HCT116 (cell line): ENCODE measurements at places on chromosomes 2 and 18. TPM values are rescaled to one million over a fixed set of nuclear protein-coding genes. Genes with fewer than 3 reads are reported as not detected.

- DNase-seq: peak; percentile 62
Measured at GRCh38 chr2:150878356-150878755, 383.3 kb downstream of the RBM43 start.

GRCh38 chr2:23532391-23533337 is 147.7 kb downstream of the KLHL29 start:
- DNase-seq: no peak

DNA sequence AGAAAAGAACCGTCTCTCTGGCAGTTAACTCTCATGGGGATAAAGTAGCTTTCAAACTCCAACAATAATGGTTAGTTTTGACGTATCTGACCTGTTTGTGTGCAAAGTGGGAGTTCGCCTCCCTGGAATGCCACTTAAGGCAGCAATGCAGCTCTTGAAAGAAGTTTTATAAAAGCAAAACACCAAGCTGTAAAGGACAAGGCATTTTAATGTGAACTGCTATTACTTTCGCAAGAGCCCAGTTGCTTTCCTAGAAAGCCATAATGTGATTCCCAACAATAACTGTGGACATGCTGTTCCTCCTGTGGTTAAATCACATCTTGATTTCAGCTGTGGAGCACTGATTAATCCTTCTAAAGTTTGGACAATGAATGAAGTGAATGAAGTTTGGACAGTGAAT is 303.7 kb downstream of the PTPRM start:
- DNase-seq: no peak

DNA sequence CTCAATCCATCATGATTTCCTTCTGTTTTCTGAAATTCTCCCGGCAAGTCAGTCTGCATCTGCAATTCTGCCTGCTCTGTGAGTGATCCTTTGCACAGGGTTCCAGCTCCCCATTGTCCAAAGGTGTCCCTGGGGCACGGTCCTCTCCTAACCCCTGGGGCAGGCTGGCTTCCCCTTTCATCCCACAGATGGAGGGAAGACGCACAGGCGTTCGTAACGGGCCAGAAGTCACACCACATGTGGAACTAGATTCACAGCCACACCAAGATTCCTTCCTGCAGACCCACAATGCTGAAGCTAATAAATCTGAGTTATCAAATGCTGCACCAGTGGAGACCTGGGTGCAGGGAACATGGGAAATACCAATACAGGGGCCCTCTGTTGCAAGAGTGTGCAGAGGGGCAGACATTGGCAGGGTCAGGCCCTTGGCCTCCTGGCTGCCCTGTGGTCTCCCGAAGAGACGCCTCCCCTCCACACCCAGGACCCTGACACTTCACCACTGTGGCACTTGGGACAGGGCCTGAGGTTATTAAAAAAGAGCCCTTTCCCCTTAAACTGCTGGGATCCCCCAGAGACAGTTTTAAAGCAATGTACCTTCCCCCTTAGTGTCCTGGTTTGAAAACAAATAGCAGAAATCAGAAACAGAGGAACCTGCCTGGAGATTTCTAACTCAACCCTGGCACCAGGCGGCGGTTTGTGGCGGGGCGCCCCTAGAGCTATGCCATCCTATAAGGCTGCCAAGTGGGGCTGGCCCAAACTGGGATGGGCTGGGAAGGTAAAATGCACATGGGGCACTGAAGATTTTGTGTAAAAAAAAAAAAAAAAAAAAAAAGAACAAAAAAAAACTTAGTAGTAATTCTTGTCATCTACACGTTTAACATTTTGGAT is 15.4 kb downstream of the ZNF516 start:
- no peak for DNase-seq

DNA sequence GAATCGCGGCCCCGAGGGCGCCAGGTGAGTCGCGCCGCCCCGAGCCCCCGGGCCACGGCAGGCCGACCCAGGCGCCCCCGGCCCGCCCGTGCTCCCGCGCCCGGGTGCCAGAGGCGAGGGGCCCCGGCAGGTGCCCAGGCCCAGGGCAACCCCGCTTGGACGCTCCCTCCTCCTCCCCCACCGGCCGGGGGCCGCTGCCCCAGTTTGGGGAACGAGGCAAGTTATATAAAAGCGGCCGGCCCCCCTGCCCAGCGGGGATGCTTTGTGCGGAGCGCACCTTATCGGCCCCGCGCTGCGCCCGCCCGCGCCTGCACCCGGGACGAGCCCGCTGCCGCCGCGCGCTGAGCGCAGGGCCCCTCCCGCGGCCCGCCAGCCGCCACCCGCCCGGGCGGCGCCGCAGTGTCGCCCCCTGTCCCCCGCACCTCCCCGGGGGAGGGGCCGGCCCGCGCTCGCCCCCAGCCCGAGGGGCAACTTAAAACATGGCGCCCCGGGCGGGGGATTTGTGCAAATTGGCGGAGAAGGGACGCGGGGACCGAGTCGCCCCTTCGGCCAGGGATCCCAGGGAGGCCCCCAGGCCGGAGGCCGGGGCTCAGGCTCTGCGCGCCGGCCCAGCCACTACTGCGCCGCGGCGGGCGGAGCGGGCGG is 639 bp downstream of the EPB41L3 start:
- no peak for DNase-seq

DNA sequence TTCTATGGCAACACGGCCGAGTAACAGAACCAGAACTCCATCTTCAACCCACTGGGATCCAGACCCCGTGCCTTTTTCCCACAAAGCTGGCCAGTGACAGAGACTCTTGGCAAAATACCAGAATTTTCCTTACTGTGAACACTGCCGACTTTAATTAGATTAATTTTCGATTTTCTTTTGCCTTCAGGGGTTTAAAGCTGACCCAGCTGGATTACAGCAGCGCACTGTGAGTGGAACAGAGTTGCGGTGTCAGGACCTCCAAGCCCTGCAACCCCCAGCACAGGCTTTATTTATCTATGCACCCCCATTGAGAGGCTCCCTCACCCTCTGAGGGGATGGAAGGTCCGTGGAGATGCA is 36.4 kb downstream of the CTIF start:
- no peak for DNase-seq

- DNase-seq: no peak
Measured at GRCh38 chr2:468648-469336, 180.9 kb upstream of the ALKAL2 start.

GRCh38 chr18:36153771-36154170 is 24.1 kb downstream of the ELP2 start:
- no peak for DNase-seq

- DNase-seq: no peak
Measured at GRCh38 chr2:64622443-64623241, 31.1 kb downstream of the SERTAD2 start.

GRCh38 chr2:59806486-59806885 is 747.0 kb downstream of the BCL11A start:
- DNase-seq: no peak

DNA sequence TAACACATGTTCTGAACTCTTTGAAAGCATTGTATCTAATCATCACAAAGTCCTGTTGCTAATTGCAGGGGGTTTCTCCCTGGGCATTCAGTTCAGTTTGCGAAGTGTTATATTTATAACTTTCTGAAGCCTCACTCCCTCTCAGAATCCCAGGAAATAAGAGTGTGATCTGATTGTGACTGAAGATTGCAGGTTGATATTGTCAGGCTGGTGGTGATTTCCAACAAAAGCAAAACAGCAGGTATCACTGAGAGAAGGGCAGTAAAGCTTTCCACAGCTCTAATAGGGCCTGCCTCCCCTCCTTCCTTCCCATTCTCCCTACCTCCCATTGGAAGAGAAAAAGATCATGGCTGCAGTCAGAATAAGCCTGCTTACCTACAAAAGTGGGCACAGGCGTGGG is 466.7 kb upstream of the FSHR start:
- no peak for DNase-seq

DNA sequence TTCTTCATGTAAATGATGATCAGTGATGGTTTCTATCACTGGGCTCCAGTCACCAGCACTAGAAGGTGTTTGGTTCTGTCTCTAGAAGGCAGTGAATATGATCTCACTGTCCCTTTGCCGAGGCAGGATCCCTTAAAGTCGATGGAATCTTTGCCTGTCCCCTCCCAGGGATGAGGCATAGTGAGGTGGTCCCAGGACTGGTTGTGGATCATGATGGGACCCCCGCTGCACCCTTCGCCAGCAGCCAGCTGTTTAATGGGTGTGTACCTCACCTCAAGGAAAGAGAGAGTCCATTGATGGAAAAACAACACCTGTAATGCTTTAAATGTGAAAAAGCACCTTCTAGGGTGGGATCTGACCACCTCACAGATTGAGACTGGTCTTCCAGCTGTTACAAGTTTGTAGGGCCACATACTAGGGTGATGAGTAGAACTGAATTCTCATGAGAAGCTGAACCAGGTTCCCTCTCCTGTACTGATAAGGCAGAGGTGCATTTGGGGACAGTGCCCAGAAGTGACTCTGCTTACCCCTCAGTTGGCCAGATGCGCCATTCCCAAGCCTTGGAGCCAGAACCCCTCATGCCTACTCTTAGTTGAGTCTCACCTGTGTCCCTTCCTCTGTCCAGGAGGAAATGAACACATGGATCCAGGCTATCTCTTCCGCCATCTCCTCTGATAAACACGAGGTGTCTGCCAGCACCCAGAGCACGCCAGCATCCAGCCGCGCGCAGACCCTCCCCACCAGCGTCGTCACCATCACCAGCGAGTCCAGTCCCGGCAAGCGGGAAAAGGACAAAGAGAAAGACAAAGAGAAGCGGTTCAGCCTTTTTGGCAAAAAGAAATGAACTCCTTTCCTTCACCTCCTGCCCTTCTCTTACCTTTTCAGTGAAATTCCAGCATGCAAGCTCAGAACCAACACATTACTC is 55.5 kb upstream of the EML6 start:
- DNase-seq: no peak

- no peak for DNase-seq
Measured at GRCh38 chr18:13165636-13166423, 52.7 kb upstream of the LDLRAD4 start.

DNA sequence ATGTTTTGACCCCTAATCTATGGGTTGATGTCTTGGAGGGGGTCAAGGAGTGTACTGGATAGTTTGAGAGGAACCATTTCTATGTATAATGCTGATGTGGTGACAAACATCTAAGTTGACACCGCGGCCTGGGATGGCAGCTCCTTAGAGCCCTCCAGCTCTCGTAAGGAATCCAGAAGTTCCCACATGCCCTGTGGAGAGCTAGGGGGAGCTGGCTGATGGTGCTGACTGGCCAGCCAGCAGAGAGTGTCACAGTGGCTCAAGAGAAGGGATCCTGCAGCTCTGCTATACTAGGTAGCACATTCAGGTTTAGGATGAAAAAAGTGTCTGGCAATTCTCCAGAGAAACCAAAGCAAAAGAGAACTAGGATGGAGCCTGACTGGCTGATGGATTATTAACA is 842.2 kb upstream of the VRK2 start:
- no peak for DNase-seq

- DNase-seq: no peak
Measured at GRCh38 chr2:215466097-215466909, 30.4 kb upstream of the FN1 start.

- peak; percentile 28 for DNase-seq
Measured at GRCh38 chr2:240021488-240022104, 3.5 kb downstream of the NDUFA10 start.

- no peak for DNase-seq
Measured at GRCh38 chr2:32811696-32812095, 135.1 kb upstream of the LTBP1 start.

GRCh38 chr2:2812117-2812516 is 481.0 kb upstream of the MYT1L start:
- no peak for DNase-seq

DYTN gene
- not detected for total RNA-seq

HTR2B gene
- total RNA-seq: not detected

STK17B gene
- total RNA-seq: 16.9 TPM

NMUR1 gene
- not detected for total RNA-seq

RIT2 gene
- total RNA-seq: not detected

GCG gene
- total RNA-seq: not detected
